ENCODE measurements at places on chromosomes 6 and 20.
A peak's percentile ranks its signal among the peaks of the same experiment; 100 is the strongest.

- DNase-seq = no peak
Observed at GRCh38 chr6:43516367-43516696, 394 bp downstream of the YIPF3 start.

GRCh38 chr6:119739769-119740168 is 390.2 kb upstream of the MAN1A1 start:
- DNase-seq = no peak

DNA sequence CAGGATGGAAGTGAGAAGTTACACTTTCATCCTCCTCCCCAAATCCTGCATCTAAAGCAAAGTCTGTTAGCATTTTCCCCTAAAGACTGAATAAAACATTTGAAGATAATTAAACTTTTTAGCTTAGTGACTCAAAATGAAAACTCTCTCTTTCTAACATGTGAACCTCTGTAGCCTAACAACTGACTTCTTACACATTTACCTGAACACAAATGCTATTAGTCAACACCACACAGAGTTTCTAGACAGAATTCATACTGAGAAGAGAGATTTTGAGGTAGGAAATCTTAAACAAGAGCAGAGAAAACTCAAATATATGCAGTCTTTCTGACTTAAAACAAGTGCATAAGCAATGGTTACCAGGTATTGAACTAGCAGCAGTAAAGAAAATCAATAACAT is 149.9 kb upstream of the SMLR1 start:
- no peak for DNase-seq

- peak; percentile 95 for DNase-seq
Observed at GRCh38 chr20:58623579-58624473, 27.3 kb upstream of the STX16 start.

DNA sequence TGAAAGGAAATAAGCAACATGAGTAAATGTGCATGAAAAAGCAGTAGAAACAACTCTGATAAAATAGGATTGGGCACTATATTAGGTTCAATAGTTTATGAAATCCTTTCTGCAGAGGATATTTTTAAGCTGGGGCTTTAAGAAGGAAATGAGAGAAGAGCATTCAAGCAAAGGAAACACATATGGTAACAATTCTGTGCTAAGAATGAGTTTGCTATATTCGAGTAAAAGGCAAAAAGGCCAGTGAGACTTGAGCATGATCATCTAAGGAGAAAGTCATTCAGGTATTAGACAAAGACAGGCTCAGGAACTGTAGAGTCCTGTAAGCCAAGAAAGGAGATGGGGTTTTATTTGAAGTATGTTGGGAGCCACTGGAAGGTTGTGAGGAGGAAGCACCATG is 387.1 kb upstream of the FLRT3 start:
- DNase-seq = no peak

DNA sequence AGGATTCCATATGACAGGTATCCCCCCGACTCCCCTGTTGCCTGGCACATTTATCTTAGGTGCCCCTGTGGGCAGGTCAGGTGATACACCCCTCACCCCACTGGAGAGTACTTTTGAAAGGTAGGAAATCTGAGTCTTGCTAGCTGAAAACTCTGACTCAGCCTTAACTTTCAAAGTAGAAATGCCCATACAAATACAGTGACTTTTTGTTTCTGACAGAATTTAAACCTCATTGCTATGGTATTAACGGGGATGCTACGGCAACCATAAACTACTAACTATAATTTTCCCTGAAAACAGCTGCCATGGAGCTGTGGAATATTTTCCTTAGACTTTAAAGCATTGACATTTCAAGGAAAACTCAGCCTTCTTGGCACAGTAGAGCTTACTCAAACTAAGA is 536.0 kb downstream of the RFPL4B start:
- no peak for DNase-seq

GRCh38 chr6:142323377-142323776 is 21.6 kb downstream of the ADGRG6 start:
- DNase-seq = no peak

DNA sequence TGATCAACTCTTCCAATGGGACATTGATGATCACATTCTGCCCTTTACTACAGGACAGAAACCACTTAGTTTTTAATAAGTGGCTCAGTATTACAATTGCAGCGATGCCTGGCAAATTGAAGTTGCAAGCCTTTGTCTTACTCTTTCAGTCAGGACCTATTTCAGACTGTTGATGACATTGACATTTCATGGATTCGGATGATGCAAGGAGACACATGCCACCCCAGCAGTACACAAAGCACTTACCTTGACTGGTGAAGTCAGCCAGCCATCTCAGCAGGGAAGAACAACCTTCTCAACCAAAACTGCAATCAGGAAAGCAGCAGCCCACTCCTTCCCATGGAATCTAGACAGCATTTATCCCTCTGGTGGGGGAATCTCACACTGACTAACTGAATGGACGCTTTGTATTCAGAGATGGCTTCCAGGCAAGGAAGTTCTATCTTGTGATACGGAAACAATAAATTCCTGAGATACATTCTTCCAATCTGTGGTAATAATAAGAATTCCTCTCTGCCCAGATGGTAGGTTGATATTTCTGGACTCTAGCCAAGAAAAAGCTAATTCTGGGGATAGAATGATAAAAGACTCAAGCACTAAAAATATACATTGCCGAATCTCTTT is 24.8 kb downstream of the NFYA start:
- DNase-seq = no peak

DNA sequence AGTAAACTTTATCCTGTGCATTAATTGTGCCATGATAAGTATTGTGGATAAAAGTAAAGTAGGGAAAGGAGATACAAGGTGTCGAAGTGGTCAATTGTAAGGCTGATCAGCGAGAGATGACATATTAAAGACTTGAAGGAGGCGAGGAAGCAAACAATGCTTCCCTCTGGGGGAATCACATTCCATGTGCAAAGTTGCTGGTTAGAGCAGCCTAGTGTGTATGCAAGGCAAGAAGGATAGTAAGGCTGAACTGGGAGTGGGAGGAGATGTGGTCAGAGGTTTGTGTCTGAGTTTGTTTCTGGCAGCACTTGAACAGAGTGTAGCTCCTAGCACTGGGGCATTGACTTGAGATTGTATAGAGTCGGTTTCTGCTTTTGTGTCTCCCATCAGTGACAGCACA is 122.9 kb downstream of the SLC35F1 start:
- DNase-seq = no peak

- no peak for DNase-seq
Observed at GRCh38 chr6:109853426-109853825, 124.7 kb upstream of the GPR6 start.

- DNase-seq = no peak
Observed at GRCh38 chr20:3909952-3910366, 20.8 kb downstream of the PANK2 start.

- no peak for DNase-seq
Observed at GRCh38 chr20:61307686-61308476, 55.8 kb downstream of the CDH4 start.

- no peak for DNase-seq
Observed at GRCh38 chr6:169233832-169234231, 19.8 kb downstream of the THBS2 start.

GRCh38 chr20:20017001-20017843 is at the start of gene NAA20:
TSS of gene NAA20 (plus strand) at chr20:20017362. CDS start at chr20:20017397, 35 bp downstream.
- DNase-seq = peak; percentile 88

GRCh38 chr20:20253744-20254330 is 114.1 kb upstream of the INSM1 start:
- no peak for DNase-seq

Measured in NCI-H226 (cell line).